Tibial artery (tissue), 4 donors: ENCODE measurements at places on chromosomes 13 and 19.

DNA sequence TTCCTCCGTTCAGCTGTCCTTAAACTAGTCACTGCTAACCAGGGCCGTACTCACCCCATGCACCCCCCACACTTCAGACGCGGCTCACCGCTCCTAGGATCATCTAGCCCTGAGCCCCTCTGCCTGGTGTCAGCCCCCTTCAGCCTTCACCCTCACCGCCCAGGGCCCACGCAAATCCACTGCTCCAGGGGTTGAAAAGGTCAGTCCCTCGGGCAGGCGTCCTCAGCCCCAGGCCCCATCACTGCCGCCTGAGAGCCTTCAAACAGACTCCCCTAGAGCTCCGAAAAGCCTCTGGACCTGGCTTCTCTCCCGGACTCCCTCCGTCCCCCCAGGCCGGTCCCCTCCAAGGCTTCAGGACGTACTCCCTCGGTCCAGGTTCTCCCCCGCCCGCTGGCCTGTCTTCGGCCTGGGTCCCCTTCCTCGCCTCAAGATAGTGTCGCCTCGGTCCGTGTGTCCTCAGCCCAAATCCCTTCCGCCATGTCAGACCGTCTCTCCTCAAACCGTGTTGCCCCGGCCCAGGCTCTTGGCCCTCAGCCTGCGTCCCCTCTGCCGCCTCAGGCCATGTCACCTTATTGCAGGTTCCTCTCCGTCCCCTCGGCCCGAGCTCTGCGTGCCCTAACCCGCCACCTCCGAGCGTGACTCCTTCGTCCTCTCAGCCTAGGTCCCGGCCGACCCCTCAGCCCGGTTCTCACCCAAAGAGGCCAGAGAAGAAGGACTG lies 553 bp downstream of the NAPA start:
- no peak for DNase-seq

- DNase-seq: no peak
These were observed 14.2 kb downstream of the NDUFA11 start for GRCh38 chr19:5889288-5889971.

DNA sequence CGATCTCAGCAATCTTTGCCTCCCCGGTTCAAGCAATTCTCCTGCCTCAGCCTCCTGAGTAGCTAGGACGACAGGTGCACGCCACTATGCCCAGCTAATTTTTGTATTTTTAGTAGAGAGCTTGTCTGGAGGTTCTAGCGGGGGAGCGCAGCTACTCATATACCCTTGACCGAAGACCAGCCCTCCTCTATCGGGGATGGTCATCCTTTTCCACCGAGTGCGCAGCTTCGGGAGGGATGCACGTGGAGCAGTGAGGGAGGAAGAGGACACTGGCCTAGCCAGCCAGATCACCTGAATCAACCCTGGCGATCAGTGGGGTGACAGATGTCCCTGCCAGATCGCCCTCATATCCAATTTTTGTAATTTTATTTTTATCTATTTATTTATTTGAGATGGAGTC lies 6.8 kb downstream of the SLC7A9 start:
- DNase-seq: no peak

DNA sequence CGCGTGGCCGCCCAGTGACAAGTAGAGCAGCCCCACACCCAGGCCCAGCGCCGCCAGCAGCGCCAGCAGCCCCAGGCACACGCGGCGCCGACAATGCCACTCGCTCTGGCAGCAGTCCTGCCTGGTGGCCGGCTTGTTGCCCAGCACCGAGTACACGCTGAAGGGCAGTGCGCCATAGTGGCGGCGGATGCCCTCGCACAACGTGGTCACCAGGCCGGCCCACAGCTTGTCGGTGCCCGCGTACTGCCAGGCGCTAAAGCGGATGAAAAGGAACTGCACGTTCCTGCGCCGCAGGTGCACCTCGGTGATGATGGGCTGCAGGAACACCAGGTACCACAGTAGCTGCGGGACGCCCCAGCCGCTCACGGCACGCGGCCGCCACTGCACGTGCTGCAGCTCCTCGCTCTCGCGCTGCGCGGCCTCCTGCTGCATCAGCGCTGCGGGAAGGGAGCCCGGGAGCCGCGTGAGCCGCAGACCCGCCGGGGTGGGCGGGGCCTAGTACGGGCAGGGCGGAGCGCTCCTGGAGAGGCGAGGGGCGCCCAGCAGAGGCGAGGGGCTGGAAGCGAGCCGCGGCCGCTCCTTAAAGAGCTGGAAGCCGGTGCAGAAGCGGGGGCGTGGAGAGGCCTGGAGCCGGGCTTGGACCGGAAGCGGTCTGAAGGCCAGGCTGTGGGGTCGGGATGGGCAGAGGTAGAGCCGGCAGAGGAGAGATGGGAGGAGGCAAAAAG lies 7.3 kb downstream of the NKPD1 start:
- no peak for DNase-seq

- no peak for DNase-seq
These were observed 65.3 kb upstream of the TM9SF2 start for GRCh38 chr13:99435998-99436397.

- no peak for DNase-seq
These were observed 644.4 kb downstream of the PCDH9 start for GRCh38 chr13:66585669-66586203.

DNA sequence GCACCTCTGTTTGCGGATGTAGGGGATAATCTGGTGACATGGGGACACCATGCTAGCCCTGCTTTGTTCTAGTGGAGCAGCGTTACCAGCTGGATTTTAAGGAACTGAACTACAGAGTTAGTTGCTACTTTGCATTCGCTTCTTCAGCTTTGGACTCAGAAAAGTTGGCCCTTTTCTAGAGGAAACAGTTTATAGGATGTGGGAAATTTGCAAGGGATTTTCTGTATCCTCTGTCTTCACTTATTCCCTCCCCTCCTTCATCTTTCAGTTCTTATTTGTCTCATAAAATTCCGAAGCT lies 2.1 kb downstream of the GATAD2A start:
- no peak for DNase-seq

DNA sequence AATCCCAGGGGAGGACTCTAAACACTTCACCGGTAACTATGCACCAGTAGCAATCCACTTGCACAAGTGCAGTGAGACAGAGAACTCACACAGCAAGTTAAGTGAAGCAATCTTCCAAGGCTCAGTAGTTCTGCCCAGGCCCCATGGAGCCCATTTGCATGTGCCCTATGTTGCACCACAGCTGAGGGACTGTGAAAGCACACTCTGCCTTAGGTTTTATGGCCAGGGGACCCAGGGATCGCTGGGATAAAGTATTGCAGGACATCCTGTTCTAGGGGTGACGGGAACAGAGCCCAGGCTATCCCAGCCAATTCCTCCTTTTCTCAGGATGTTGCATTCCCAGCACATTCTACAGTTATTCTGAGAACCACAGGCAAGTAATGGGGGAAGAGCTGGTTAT lies 6.0 kb upstream of the AMER2 start:
- DNase-seq: no peak

GRCh38 chr19:19321141-19321577 lies 530 bp downstream of the MAU2 start:
- DNase-seq: no peak

DNA sequence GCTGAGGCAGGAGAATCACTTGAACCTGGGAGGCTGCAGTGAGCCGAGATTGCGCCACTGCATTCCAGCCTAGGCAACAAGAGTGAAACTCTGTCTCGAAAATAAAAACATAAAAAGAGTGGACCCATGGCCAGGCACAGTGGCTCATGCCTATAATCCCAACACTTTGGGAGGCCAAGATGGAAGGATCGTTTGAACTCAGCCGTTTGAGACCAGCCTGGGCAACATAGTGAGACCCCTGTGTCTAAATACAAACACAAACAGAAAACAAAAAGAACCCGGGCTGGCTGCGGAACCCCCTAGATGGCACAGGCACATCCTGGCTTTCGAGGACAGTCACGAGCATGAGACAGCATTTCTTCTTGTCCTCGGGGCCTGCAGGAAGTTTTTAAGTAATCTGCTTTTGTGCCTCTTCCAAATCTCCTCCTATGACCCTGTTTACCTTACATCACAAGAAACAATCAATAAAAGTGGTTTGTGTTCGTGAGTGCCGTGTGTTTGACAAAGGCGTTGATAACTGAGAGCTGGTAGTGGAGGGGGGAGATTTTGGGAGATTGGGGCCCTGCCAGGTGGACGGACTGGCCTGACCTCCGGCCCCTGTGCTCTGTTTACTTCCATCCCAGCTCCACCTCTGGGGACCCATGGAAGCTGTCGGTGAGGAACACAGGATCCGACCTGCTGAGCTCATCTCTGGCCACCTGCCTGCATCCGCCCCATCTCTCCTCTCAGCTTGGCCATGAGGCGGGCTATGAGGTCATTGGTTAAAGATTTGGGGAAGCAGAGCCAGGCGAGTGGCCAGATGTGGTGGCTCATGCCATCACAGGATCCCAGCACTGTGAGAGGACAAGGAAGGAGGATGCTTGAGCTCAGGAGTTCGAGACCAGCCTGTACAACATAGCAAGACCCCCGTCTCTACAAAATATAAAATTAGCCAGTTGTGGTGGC lies 5.9 kb upstream of the GDF15 start:
- peak; percentile 94 for DNase-seq

- no peak for DNase-seq
These were observed 5.3 kb downstream of the DYRK1B start for GRCh38 chr19:39828654-39829032.

- DNase-seq: peak; percentile 75
These were observed 1.5 kb downstream of the MAST3 start for GRCh38 chr19:18098891-18099622.

- DNase-seq: peak; percentile 41
These were observed 6.5 kb upstream of the TIMM50 start for GRCh38 chr19:39474139-39474620.

DNA sequence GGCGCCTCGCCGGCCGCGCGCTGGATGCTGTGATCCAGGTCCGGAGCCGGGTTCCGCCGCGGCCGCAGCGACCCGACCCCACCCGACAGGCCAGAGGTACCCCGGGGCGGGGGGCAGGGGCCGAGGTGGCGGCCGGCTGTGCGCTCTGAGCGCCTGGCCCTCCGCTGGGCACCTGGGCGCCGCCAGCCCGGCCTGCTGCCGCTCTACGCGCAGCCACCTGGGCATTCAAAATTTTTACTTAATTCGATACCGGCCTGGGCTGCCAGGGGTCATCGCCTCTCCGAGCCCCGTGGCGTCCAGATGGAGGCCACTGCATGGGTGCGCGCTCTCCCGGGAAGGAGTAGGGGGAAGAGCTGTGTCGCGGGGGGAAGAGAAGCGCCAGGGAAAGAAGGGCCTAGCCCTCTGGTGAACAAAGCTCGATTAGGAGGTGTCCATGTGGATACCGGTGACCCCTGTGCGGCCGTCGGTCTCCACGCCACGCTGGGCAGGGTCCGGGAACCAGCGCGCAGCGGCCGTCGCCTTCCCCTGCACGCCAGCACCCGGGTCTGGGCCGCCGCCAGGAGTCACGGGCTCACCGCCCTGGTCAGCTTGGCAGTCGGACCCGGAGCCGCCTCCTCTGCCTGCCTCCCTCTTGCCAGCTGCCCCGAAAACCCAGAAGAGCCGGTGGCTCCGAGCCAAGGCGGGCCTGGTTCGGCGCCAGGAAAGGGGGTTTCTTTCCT lies 666 bp downstream of the BIVM start:
- peak; percentile 72 for DNase-seq

DNA sequence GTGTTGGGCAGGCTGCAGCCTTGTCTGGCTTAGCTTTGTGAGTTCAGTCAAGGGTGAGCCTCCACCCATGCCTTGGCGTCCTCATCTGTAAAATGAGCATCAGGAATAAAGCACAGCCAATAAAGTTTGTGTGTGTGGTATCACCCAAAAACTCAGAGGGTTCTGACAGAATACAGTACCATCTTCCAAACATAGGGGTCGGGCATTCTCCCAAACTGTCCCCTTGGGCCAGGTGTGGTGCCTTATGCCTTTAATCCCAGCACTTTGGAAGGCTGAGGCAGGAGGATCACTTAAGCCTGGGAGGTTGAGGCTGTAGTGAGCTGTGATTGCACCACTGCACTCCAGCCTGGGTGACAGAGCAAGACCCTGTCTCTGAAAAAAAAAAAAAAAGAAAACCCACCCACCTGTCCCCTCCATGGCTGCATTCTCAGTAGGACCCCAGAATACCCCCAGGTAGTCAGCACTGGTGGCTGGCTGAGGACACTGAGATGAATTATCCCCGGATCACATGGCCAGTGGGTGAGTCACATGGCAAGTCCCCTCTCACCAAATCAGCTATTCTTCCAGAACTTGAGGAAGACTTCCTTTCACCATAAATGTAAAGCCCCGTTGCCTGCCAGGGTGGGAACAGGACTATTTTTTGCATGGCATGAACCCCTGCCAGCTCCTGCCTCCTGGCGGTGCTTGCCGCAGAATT lies 18.6 kb downstream of the POP4 start:
- no peak for DNase-seq

GRCh38 chr19:10988380-10988779 lies 27.6 kb downstream of the SMARCA4 start:
- no peak for DNase-seq

DNA sequence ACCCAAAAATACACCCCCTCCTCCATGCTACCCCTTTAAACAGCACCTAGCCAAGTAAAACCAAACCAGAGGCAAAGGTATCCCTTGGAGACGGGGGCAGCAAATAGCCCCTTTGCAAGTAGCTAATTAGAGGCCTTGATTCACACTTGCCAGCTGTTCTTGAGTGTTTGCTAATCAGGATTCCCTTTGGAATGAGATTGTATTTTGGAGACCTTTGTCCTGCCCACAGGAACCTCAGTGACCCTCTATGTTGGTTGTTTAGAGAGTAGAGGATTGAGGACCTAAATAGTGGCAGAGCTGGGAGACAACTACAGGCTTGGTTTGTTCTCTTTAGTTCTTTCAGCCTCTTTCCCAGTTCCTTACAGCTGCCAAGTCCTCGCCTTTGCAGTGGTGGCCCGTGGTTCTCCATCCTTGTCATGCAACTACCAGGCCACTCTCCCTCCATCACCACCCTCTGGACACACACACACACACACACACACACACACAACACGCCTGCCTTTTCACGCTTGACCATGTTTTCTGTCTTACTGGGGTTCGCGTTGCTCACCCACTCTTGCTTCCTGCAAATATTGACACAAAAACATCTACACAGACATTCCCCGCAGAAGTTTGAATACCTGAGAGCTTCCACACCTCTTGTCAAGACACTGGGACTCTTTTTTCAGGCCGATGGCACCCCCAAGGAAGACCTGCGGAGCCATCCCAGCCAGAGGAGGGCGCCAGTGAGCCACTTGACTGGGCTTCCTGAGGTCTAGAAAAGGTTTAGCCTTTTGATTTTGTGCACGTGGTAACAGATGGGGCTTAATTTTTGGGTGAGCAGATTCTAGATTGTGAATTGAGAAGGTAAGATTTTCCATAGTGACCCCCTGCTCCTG lies 80.0 kb upstream of the GPR183 start:
- no peak for DNase-seq

- no peak for DNase-seq
These were observed 19.3 kb upstream of the DPP9 start for GRCh38 chr19:4742723-4743646.

- DNase-seq: no peak
These were observed 45.8 kb downstream of the CAPN12 start for GRCh38 chr19:38698225-38699026.
